Activated naive CD4-positive, alpha-beta T cell (primary cell): ENCODE measurements at places on chromosomes 3 and 15.

DNA sequence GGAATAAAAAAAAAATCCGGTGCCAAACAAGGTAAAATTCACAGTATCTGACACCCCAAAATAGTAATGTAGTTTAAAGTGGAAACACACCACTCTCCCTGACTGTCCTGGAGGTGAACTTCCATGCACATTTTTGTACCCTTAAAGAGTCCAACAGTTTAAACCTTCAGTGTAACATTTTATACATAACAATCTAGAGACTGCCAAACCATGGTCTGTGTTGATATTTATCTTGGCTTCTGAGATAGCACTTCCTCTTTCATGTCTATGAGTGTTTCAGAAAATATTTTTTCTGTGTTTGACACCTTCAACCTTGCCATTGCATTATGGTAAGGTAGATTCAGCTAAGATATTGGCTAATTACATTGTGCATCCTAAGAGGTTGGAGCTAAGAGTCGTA is 13.9 kb downstream of the TMEM45A start:
- no peak for DNase-seq

DNA sequence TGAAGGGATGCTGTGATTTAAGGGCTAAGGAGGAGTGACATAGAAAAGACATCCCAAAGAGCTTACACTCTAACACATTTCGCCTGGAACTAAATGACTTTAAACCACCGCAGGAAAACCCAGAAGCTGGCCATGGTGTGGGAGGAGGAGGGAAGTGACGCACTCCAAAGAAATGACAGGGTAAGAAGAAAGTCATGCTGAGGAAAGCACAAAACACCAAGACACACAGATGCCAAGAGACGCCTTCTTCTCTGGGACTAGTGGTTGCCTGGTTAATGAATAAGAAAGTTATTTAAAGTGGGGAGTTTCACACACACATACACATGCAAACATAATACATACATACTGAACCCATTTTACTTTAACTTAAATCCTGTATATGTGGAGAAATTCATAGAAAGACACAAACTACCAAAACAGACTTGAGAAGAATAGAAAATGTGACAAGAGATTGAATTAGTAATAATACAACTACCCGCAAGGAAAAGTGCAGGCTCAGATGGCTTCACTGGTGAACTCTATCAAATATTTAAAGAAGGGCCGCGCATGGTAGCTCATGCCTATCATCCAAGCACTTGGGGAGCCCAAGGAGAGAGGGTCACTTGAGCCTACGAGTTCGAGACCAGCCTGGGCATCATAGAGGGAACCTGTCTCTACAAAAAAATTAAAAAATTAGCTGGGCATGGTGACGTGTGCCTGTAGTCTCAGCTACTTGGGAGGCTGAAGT is 125.5 kb downstream of the NSMCE3 start:
- no peak for DNase-seq

DNA sequence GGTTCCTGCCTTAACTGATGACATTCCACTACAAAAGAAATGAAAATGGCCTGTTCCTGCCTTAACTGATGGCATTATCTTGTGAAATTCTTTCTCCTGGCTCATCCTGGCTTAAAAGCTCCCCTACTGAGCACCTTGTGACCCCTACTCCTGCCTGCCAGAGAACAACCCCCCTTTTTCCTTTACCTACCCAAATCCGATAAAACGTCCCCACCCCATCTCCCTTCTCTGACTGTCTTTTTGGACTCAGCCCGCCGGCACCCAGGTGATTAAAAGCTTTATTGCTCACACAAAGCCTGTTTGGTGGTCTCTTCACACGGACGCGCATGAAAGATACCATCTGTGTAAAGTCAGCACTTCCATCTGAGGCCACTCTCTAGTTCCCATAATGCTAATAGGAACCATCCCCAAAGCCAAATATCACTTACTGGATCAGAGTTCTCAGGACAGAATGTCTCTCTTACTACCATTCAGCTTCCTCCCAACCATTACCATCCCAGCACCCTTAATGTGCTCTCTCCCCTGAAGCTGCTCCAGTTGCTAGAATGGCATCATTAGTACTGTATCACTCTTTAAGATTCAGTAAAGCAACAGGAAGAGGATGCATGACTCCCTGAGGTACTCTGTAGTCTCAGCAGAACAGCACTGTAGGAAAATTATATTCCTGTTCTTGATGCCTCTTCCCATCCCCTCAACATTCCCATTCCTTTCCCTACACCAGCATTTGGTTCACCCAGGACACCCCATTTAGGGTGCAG is 2.3 kb upstream of the HRG start:
- no peak for DNase-seq

GRCh38 chr3:140724856-140725812 is 47.3 kb downstream of the TRIM42 start:
- no peak for DNase-seq

GRCh38 chr3:17038900-17039553 is 154.3 kb downstream of the PLCL2 start:
- DNase-seq = no peak
